ENCODE measurements at places on chromosomes 7 and 10.

GRCh38 chr7:36175886-36176285, 22.8 kb downstream of the EEPD1 start:
- no peak for DNase-seq

GRCh38 chr7:102859084-102859798, 53.6 kb upstream of the LRRC17 start:
- DNase-seq, result no peak

GRCh38 chr10:76881477-76882220, 756.0 kb downstream of the KCNMA1 start:
- DNase-seq, result no peak

GRCh38 chr7:133859871-133860450, 267.2 kb upstream of the LRGUK start:
- DNase-seq, result no peak

GRCh38 chr10:24642921-24643678, 80.6 kb downstream of the ARHGAP21 start:
- no peak for DNase-seq

- no peak for DNase-seq
Observed at GRCh38 chr10:37976880-37977203, 395 bp upstream of the ZNF25 start.

GRCh38 chr7:137944168-137944567, 57.7 kb downstream of the CREB3L2 start:
- DNase-seq, result no peak

- no peak for DNase-seq
Observed at GRCh38 chr10:78170026-78170475, 136.4 kb downstream of the RPS24 start.

DNA sequence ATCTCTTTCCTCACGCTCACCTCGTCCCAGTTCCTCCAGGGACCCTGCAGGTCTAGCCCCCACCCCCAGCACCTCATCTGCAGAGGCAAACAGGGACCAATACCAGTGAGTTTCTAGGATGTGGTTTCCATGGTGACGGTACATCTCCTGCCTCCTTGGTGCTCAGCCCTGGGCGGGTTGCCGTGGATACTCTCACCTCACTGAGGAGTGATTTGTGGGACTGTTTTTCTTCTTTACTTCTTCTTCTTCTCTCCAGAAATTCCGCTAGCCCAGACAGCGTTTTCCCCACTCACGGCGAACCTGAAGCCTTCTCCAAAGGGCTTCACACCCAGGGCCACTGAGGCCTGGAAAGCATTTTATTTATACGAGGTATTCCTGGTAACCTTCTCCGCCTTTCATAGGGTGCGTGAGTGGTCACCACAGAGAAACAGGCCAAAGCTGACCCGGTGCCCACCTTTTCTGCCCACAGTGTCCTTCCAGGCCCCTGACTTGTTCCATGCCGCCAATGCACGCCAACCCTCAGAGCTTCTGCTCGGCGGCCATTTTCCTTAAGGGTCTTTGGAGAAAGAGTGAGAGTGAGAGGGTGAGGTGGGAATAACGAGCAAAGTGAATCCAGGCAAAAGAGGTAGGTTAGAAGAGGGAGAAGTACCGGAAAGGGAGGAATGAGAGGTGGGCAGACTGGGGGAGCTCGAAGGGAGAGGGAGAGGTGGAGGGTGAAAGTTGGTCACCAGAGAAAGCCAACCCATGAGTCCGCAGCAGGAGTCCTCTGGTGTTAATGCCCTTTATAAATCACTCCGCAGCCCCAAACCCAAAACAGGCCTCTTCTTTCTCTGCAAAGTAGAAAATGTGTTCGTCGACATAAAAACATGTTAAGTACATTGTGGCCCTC, 15.5 kb downstream of the FAM241B start:
- DNase-seq, result no peak

- DNase-seq, result no peak
Observed at GRCh38 chr10:92593619-92594588, 974 bp downstream of the KIF11 start.

GRCh38 chr7:104553074-104553473, 224.7 kb downstream of the LHFPL3 start:
- no peak for DNase-seq

DNA sequence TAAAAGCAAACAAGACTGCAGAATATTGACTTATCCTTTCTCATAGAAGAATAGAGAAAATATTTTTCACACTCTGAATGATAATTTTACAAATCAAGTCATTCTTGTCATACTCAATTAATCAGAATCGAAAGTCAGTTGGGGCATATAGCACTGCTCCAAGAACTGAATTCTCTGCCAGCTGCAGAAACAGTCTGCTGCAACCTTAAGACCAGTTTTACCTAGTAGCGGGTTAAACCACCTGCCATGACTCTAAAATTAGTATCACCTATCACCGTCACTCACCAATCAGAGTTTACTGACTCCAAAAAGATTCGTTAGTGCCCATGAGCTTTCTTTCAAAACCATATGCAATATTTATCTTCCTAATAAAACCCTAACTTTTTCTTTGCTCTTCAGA, 429.0 kb upstream of the GRM3 start:
- DNase-seq, result no peak

DNA sequence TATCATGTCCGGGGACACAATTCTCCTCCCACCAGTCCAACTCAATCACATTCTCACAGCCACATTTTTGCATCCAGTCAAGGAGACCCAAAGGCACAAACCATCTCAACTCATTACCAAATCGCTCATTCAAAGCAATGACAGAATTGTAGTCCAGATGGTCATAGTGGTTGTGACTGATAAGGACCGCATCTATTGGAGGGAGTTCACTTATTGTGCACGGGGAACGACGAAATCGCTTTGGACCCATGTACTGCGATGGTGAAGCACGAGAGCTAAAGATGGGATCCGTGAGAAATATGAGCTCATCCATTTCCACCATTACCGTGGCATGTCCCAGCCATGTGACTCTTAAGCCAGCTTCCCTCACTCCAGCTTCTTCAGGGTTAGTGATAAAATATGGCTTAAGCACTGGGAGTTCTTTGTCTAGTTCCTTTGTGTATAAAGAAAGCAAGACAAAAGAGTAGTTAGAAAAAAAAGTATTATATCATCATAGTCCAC, 29.1 kb downstream of the NAPEPLD start:
- no peak for DNase-seq

- no peak for DNase-seq
Observed at GRCh38 chr7:107233981-107234380, 65.2 kb downstream of the HBP1 start.

GRCh38 chr10:128213156-128213555, 86.9 kb upstream of the MKI67 start:
- no peak for DNase-seq

DNA sequence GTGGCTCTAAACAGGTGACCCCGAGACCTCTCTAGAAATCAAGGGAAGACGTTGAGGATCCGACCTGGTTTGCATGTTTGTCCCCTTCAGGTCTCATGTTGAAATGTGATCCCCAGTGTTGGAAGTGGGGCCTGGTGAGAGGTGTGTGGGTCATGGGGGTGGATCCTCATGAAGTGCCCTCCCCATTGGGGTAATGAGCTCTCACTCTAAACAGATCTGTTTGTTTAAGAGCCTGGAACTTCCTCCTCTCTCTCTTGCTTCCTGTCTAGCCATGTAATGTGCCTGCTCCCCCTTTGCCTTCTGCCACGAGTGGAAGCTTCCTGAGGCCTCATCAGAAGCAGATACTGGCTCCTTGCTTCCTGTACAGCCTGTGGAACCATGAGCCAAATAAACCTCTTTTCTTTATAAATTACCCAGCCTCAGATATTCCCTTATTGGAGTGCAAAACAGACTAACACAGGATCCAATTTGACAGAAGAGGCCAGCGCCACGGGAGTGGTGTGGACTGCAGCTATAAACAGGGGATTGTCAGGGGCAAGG, 10.8 kb upstream of the POLM start:
- no peak for DNase-seq

Measured in activated CD4-positive, alpha-beta T cell treated with anti-CD3 and anti-CD28 coated beads for 24 hours (primary cell).